ENCODE measurements at places on chromosomes 6 and 20.

DNA sequence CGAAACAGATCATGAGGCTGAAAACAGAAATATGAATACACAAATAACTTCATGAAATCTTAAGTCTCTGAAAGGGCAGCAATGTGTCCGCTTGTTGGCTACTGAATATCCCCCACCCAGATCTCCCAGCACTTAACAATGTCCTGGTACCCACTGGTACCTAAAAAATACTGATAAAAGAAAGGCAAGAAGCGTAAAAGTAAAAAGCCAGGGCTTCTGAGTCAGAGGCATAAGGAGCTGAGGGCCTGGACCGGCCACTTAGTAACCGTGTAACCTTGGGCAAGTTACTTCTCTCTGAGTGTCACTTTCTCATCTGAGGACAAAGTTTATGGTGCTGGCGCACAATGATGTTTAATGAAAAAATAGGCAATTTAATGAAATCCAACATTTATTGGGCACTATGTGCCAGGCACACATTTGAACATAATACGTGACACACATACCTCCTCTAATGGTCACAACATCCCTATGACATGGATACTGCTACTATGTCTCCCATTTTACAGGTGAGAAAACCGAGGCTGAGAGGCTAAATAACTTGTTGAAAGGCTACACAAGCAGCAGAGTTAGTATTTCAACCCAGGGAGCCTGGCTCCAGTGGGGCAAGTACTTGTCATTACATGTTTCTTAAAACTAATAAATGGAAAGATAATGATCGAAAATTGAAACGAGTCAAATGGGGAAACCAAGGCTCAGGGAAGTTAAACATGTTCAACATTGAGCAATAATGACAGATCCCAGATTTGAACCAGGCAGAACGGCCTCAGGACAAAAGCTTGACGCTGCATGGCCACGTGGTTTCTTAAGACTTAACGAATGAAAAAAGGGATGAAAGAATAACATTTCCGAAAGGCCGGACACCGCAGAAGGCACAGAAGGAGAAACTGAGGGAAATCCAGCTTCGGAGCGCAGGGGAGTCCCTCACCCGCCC lies 828 bp downstream of the TP53RK start:
- DNase-seq: no peak

DNA sequence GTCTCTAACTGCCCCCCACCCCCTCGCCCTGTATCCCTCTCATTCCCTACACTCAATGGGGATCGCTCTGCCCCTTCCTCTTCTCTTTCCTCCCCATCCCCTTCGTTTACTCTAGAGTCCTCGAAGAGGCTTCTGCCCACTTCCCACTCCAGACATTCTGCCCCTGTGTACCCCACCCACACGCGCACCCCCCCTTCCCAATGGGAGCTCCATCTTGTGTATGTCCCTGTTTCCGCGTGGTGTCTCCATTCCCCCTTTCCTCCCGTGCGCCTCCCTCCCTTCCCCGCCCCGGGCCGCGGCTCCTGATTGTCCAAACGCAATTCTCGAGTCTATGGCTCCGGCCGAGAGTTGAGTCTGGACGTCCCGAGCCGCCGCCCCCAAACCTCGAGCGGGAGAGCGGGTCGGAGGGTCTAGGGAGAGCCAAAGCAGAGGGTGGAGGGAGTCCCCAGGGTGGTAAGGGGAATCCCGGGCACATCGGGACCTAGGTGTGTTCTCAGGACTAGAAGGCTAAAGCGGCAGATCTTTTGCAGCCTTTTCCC lies 679 bp upstream of the RING1 start:
- no peak for DNase-seq

DNA sequence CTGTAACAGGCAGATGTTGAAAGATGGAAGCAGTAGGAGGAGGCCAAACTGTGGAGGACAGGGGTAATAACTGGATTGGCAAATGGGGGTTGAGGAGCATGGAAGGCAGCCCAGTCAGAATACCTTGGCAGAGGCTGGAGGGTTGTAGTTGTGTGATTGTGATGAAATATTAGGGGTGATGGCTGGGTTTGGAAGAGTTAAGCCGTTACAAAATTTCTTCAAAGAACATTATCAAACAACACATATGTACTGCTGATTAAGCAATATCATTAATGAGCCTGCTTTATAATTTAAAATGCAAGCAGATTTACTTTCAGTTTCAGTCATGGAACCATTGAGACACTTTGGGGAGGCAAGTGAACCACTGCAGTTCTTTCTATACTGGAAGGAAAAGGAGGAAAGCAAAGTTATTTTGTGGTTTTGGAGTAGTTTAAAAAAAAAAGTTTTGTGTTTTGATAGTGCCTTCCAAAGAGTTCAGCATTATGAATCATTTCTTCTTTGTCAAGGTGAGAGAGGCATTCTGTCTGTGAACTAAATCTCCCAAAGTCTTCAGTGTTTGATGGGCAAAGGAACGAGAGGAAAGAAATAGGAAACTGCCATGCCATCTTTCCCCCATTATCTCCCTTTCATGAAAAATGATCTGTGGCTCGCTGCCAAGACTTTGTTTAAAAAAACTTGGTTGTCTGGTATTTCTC lies 20.7 kb downstream of the FOXO3 start:
- DNase-seq: no peak

DNA sequence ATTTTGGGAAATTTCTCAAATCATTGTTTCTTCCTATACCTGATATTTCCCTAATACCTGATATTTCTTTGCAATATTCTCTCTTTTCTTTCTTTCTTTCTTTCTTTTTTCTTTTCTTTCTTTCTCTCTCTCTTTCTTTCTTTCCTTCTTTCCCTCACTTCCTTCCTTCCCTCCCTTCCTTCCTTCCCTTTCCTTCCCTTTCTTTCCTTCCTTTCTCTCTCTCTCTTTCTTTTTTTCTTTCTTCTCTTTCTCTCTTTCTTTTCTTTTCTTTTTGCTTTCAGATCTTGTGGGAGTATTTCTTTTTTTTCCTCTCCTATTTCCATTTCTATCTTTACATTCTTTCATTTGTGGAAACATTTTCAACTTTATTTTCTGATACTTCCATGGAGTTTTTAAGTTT lies 76.1 kb upstream of the ANKEF1 start:
- no peak for DNase-seq

DNA sequence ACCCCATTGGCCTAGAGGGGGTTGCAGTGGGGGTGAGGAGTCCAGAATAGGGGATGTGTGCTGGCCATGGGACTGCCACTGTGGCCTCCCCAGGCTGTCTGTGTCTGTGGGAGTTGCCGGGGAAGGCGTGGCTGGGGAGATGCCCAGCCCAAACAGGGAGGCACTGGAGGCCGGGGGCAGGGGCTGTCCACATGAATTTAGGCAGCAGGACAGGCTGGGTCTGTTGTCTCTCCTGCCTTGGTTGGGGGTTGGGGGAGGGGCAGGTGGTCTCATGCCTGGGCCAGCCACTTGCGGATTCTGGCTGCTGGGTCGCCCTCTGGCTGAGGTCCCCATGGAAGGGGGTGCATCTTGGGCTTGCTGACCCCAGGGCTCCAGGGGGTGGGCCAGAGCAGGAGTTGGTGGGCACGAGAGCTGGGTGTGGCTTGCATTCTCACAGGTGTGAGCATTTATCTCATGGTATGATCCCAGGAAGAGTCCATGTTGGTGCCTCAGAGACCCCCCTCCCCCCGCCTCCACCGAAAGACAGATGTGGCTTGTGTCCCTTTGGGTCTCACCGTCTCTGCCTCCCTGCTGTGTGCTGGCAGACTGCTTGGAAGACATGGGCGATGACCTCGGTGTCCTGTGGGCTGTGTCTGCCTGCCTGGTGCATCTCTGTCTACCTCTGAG lies 4.0 kb downstream of the SOX18 start:
- DNase-seq: no peak

- no peak for DNase-seq
Measured at GRCh38 chr6:37480118-37480736, 19.5 kb downstream of the CCDC167 start.

GRCh38 chr6:139323511-139324300 lies 31.9 kb upstream of the TXLNB start:
- DNase-seq: peak; percentile 75

DNA sequence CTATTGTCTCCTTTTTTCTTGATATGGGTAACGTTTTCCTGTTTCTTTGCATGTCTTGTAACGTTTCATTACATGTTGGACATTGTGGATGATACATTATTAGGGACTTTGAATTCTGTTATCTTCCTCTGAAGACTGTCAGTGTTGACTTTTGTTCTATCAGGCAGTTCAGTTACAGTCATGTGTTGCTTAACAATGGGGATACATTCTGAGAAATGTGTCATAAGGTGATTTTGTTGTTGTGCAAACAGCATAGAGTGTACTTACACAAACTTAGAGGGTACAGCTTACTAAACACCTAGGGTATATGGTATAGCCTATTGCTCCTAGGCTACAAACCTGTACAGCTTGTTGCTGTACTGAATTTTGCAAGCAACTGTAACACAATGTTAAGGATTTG lies 64.7 kb downstream of the AK9 start:
- DNase-seq: no peak

- DNase-seq: no peak
Measured at GRCh38 chr20:20823476-20823881, 111.0 kb upstream of the RALGAPA2 start.

- DNase-seq: no peak
Measured at GRCh38 chr6:31576897-31577578, 1.7 kb downstream of the TNF start.

GRCh38 chr6:139580592-139581484 lies 206.4 kb upstream of the CITED2 start:
- no peak for DNase-seq

DNA sequence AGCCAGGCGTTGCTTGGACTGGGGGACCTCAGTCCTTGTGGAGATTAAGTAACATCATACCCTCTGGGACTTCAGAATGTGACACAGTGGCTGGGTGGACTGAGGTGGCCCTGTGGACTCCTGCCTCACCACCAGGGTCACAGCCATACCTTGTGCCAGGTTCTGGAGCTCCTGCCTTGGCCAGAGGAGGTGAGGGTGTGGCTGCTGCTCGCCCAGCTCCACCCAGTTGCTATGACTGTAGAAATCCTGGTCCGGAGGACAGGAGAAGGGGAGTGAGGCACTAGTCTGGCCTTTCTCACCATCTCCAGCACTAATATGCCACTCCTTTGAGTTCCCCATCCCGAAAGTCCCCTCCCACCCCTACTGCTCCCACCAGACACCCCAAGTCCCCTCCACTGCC lies 1.9 kb downstream of the VWA7 start:
- no peak for DNase-seq

GRCh38 chr6:41049521-41049920 lies 3.5 kb upstream of the APOBEC2 start:
- no peak for DNase-seq

DNA sequence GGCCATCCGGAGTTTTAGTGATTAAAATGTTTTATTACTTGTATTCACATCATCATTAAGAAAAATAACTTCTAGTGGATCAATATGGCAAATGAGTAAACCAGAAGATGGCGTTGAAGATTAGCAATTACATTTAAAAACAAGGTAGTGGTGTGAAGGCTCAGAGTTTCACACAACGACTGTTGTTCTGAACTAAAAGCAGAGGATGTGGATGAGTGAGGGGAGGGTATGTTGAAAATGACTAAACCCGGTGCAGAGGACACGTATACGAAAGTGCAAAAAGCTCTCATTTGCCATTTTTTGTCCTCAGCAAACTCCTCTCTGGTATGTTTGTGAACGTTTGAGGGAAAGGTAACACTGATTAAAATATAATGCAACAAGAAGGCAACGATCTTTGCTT lies 1.9 kb upstream of the IRF4 start:
- no peak for DNase-seq

- no peak for DNase-seq
Measured at GRCh38 chr6:134267917-134268361, 50.0 kb downstream of the SGK1 start.

GRCh38 chr6:143449714-143450452 lies 612 bp downstream of the ADAT2 start:
- DNase-seq: no peak

Measured in activated T-cell treated with anti-CD3 and anti-CD28 coated beads for 4 hours (primary cell).